H1 (cell line): ENCODE measurements at places on chromosomes 7 and 10.

- DNase-seq, result no peak
These were observed 3.6 kb downstream of the FAM171A1 start for GRCh38 chr10:15367296-15368085.

GRCh38 chr10:67884842-67885670, 600 bp downstream of the SIRT1 start:
- no peak for DNase-seq

DNA sequence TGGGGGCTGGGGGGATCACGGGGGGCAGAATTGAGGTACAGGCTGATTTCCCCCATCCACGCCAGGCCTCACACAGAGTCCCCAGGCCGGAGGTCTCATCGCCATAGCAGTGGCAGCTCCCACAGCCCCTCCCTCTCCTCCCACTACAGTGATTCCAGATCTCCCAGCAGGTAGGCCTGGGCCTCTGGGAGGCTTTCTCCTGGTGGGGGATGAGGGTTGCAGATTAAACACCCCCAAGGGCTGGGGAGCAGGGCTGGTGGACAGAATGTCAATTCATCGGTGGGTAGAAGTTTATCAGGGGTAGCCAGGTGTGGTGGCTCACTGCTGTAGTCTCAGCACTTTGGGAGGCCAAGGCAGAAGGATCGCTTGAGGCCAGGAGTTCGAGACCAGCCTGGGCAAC, 37.2 kb upstream of the HSPB1 start:
- DNase-seq, result no peak

DNA sequence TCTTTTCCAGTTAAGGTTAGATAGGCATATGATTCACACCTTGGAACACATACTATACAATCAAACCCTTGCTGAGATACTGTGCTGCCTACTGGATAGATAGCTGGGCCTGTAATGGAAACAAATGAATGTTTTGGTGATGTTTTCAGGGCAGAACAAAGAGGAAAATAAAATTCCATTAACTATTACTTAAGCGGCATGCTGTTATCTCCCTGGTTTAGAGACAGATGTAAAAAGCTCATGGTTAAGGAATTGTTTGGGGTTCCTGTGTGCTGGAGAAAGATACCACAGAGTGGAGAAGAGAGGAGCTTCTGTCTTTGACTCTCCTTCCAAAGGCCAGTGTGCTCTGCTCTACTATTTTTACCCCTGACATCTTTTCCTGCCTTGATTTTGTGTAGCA, 341.1 kb downstream of the PLXDC2 start:
- no peak for DNase-seq

DNA sequence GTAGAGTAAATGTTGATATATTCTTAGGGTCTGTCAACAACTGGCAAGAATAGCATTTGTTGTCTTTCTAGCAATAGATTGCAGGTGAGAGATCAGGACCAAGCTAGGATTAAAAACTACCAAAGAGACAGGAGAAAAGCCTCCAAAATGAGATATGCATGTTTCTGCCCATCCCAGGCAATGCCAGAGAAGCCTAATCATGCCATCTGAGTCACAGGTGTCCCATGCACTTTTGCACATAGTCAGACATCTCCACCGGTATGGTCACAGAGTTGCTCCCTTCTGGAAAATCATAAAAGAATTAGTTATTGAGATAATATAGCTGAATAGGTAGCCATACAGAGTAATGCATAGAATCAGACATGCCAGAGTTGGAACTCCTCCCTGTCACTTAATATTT, 50.6 kb downstream of the PDK4 start:
- DNase-seq, result no peak

DNA sequence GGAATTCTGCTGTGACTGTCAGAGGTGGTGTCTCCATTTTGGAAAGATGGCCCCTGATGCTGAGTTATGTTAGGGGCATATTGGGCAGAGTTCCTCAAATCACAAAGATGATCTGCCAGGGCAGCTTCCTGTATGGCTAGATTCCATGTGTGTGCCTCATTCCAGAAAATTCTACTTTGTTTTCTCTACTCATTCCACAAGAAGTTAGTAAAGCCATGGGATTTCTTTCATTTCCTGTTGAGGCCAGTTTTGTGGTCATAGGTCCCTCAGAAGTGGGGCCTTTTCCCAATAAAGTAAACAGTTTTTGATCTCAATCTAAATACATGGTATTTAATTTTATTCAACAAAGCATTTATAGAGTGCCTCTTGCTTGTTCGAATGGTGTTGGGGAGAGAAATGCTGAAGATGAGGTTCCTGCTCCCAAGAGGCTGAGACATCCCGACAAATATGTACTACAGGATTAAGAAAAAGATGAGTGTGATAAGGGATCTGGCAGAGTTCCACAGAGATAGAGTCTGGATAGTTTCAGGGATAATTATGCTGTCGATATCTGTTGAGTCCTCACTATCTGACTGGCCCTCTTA, 33.0 kb downstream of the MINDY4 start:
- DNase-seq, result no peak

DNA sequence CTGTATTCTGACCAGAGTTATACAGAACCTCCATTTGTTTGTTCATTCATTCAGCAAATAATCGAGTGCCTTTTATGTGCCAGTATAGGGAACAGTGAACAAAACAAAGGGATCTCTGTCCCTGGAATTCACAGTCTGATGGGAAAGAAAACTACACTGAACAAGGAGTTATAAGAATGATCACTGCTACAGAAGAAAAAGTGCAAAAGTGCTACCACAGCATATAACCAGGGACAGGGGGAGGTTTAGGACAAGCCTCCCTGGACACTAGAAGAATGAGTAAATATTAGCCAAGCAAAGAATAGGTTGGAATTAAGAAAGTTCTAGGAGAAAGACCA, 4.2 kb downstream of the CLDN12 start:
- DNase-seq, result no peak

GRCh38 chr10:119832951-119833350, 39.7 kb downstream of the MCMBP start:
- DNase-seq, result no peak

- DNase-seq, result no peak
These were observed 14.9 kb downstream of the BAG3 start for GRCh38 chr10:119665901-119666708.

DNA sequence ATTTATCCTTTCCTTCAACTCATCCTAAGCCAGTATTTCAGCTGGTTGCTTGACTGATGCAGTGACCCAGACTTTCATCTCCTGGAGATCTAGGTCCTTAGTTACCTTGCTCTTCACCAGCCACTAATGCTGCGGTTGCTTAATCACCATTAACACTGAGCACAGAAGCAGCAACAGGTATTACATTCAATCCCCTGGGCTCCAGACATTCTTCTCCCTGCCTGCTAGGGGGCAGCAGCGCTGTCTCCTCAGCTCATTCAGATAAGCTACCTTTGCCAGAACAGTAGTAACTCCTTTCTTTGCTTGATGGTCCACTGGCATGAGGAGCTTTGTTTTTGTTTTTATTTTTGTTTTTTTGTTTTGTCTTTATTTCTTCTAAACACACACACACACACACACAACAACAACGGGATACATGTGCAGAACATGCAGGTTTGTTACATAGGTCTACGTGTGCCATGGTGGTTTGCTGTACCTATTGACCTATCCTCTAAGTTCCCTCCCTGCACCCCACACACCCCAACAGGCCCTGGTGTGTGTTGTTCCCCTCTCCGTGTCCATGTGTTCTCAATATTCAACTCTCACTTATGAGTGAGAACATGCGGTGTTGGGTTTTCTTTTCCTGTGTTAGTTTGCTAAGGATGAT, 1043.2 kb upstream of the C7orf33 start:
- DNase-seq, result peak; percentile 38

DNA sequence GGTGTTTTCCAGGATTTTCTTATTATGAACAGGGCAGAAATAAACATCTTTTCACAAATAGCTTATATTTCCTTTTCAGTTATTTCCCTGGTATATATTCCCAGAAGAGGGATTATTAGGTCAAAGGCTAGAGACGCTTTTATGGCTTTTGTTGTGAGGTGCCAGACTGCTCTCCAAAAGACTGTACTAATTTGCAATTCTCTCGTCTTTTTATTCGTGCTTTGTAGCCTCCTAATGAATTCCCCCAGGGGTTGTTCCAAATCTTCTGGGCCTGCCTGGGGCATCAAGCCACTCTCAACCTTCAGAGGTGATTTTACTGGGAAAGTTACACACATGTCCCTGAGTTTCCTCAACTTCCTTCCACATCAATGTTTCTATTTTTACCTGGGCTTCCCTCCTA, 34.0 kb upstream of the R3HCC1L start:
- no peak for DNase-seq

GRCh38 chr10:89909752-89910151, 208.4 kb downstream of the KIF20B start:
- no peak for DNase-seq

DNA sequence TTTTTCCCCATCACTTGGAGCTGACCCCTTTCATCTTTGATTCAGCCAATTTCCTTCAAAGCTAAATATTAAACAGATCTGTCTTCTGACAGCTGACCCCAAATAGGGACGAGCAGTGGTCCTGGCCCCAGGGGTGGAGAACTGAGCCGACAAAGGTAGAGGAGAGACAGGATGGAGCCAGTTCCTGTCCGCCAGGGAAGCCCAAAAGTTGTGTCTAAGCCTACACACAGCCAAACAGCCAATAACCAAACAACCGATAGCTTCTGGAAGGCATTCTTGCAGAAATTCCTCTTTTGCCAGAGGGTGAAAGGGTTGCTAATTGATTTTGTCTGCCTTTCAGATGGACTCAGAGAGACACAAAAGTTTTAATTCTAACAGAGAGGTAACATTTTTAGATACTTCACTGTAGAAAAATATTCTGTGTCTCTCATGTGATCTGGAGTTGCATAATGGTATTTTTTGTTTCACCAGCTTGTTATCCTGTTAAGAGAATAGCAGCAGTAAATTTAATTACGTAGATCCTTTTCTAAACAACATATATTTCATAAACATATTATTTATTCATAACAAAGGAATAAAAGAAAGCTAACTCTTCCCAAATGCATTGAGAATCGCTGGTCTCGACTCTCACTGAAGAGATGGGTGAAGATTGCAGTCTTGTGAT, 161.7 kb upstream of the LYZL1 start:
- no peak for DNase-seq

GRCh38 chr7:88115816-88116215, 104.0 kb downstream of the SRI start:
- DNase-seq, result no peak

GRCh38 chr7:21383227-21384220, 44.4 kb upstream of the SP4 start:
- no peak for DNase-seq

DNA sequence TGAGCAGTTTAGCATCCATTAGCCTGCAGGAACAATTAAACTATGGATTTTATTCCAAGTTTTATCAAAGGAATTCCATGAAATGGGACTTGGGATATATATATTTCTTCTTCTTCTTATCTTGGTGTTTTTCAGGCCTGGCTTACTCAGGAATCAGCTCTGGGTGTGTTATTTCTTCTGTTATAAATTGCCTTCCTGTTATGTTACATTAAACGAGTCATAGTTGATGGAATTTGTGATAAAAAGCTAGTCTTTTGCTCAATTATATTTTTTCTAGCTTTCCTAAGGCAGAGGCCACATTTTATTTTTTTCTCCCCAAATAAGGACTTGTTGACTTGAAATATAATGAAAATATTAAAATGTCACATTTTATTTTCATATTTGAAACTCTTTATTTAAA, 141.3 kb downstream of the EPC1 start:
- DNase-seq, result no peak

- no peak for DNase-seq
These were observed 25.1 kb upstream of the VPS41 start for GRCh38 chr7:38934051-38934450.

DNA sequence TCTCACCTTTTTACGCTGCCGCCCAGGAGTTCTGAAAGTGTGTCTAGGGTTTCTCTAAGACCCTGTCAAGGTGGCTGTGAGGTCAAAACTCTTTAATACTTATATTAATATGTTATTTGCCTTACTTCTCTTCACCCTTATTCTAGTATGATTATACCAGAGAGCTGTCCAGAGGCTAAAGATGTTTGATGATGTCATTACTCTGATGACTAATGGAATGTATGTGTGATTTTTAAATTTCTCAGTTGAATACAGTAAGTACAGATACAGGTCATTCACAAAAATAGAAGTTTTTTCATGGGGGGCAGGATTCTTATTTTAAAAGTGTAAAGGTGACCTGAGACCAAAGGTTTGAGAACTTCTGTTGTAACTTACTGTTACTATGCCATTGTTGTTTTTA, 150.6 kb upstream of the FOXP2 start:
- DNase-seq, result no peak

GRCh38 chr7:5426226-5426475, 2.5 kb upstream of the TNRC18 start:
- no peak for DNase-seq

- DNase-seq, result peak; percentile 34
These were observed 104.6 kb downstream of the HIPK2 start for GRCh38 chr7:139673230-139673629.

- DNase-seq, result no peak
These were observed 56.6 kb upstream of the STEAP4 start for GRCh38 chr7:88363249-88363648.

- DNase-seq, result no peak
These were observed 45.3 kb upstream of the MALRD1 start for GRCh38 chr10:19003341-19003740.

DNA sequence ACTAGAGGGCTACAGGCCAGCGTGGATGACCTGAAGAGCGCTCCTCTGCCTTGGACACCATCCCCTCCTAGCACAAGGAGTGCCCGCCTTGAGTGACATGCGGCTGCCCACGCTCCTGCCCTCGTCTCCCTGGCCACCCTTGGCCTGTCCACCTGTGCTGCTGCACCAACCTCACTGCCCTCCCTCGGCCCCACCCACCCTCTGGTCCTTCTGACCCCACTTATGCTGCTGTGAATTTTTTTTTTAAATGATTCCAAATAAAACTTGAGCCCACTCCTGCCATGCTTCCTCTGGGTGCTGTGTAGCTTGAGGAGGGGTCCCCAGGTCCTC, 4.5 kb downstream of the SNCG start:
- no peak for DNase-seq

DNA sequence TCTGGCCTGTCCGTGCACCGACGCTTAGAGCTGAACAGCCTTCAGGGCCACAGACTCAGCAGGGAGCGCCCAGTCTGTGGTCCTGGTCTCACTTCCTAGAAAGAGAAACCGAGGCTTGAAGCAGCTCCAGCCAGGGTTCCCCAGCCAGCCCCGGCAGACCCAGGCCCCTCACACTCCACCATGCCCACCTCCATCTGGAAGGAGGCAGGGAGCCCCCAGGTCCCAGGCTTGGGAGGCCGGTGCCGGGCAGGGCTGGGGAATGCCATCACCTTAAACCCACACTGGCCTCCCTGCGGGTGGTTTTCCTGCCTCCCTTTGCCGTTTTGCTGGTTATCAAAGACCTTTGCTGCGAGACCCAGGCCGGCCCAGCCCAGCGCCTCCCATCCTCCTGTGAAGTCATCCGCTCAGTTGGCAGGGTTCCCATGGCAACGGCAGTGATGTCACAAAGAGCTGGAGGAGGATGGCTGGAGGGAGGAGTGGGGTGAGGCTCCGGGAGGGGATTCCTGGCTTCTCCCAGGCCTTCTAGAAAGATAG, 24.0 kb downstream of the ELFN1 start:
- DNase-seq, result peak; percentile 88

- DNase-seq, result no peak
These were observed 59.0 kb downstream of the IKZF1 start for GRCh38 chr7:50363327-50364060.
